ENCODE measurements at places on chromosomes 11 and 22.
A peak's percentile ranks its signal among the peaks of the same experiment; 100 is the strongest.

DNA sequence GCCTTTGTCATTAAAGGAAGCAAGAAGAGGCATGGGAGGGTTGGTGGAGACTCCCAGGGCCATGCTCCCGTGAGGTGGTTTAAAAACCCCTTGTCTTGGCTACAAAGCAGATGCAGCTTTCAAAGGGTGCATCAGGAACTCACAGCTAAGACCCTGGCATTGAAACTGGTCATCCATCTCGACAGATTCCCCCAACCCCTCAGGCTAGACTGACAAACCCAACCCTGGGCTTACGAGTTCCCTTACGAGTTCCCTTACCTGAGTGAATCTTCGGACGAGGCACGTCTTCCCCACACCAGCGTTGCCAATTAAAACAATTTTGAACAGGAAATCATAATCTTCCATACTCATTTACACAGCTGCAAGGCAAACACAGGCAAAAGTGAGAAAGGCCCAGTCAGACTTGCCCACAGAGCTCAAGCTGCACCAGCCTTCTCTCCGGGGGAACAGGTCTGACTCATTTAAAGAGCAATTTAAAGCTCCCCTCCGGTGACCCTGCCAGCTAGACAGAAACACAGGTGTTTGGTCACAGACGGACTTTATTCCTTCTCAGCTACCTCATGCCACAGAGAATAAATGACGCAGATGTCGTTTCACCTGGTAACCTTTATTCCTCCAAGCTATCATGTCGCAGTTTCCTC lies 74.6 kb downstream of the RAB30 start:
- DNase-seq, result no peak

DNA sequence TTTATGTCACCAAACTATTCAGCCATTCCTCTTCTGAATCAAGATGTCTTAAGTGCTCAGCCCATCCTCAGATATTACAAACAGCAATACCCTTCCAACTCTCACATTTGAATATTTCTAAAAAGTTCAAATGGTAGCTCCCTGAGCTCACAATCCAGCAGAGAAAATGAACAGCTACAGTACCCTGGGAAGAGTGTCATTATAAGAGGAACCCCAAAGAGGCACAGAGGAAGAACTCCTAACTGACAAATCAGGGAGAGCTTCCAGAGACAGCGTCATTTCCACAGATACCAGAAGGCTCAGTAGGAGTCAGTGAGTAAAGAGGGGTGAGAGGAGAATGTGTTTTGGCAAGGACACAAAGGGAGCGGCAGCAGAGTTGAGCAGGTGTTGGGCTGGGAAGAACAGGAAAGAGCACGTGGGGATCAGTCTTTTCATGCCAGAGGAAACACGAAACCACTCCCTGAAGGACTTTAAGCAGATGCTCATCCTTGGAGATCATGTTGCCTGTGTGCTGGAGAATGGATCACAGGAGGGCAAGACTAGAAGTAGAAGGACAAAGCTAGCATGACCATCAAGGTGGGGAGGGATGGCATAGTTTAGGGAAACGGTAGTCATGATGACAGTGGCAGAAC lies 4.3 kb downstream of the CLTCL1 start:
- DNase-seq, result peak; percentile 61

- no peak for DNase-seq
Observed at GRCh38 chr11:78000193-78000592, 5.7 kb upstream of the INTS4 start.

DNA sequence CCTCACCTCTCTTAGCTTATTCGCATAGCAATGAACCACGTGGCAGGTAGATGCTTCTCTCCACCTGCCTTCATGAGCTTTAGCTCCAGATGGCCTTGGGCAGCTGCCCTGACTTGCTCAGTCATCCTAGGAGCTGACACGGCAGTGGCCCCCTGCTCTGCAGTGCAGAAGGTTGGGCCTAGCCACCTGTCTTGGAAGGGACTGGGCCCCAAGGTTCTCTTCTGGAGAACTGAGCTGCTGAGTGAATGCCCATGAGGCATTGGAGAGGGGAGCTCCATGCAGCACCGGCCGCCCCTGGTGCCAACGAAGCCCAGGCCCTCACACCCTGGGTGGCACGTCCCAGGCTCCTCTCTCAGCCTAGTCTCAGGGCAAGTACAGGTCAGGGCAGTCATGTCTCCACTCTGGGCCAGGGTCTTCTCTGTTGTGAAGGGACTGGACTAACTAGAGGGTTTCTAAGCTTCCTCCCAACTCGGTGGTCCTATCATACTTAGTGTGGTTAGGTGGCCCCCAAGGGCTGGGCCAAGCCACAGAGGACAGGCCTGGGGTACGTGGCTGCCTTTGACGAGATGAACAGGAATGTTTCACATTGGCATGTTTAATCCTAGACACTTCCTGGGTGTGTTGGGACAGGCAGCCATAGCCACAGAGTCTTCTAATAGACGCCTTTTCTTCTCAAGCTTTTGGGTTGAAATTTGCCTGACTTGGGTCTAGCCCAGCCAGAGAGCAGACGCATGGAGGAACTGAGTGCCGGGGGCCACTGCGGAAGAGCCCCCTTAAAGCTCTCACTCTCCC lies 47.9 kb downstream of the ALX4 start:
- DNase-seq, result no peak

DNA sequence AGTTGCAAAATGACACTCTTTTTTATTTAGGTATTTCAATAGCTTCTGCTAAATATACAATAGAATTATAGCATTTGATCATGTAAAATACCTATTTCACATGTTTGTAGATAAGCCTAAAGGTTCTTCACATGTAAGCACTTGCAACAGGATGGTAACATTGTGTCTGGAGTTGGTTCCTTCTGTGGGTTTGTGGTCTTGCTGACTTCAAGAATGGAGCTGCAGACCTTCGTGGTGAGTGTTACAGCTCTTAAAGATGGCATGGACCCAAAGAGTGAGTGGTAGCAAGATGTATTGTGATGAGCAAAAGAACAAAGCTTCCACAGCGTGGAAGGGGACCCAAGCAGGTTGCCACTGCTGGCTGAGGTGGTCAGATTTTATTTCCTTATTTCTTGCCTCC lies 246.4 kb upstream of the PDGFD start:
- DNase-seq, result no peak

DNA sequence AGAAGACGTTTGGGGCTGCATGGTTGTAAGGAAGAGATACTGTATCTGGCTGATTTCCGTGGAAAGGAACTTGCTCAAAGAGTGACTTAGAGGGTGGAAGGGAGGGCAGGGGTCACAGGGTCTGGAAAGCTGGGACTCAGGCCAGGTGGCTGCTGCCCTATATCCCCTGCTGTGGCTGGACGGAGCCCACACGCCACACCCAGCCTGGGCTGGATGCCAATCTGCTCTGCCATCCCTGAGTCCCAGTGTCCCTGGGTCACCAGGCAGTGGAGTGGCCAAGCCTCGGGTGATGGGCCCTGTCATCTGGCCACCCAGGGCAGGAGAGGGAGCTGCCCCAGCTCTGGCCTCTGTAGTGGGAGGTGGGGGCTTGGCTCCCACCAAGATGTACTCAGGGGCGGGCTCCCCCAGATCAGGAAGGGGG lies 26.5 kb upstream of the KRTAP5-7 start:
- DNase-seq, result no peak

- no peak for DNase-seq
Observed at GRCh38 chr11:124211321-124211720, 28.2 kb downstream of the OR10D3 start.

DNA sequence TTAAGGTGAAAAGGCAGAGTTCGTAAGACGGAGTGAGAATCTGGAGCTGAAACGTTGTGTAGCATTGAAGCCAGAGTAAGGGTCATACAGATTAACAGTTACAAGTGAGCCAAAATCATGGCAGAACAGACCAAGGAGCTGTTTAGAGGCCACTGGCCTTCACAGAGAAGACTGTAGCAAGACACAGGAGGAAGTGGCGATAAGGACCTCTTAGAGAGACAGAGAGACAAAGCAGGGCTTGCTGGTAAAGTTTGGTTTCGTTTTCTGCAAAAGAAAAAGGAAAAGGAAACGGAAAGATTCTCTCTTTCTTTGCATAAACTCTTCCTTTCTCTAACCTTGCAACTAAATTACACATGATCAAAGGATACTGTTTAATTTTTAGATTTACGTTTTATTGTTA lies 83.0 kb downstream of the AASDHPPT start:
- no peak for DNase-seq

- no peak for DNase-seq
Observed at GRCh38 chr11:33585586-33586209, 114.9 kb downstream of the C11orf91 start.

DNA sequence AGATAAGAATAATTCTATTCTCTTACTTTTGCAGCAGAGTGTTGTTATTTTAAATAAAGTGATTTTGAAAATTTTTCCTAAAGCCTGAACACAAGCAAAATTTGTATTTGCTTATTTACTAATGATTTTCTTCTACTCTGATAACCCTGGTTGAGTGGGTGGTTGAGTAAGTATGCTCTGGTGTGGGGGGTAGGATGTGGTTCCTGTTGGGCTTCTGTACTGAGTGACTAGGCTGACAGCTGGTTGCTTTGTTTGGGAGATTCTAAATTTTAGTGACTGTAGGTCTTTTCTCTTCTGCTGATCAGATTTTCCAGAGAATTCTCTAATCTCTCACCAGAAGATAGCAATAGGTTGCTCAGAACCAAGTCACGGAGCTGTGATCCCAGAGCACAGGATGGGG lies 61.6 kb downstream of the METTL15 start:
- DNase-seq, result no peak

- no peak for DNase-seq
Observed at GRCh38 chr22:40401532-40401931, 31.1 kb downstream of the SGSM3 start.

- DNase-seq, result no peak
Observed at GRCh38 chr11:124839972-124840621, 25.1 kb upstream of the ROBO3 start.

DNA sequence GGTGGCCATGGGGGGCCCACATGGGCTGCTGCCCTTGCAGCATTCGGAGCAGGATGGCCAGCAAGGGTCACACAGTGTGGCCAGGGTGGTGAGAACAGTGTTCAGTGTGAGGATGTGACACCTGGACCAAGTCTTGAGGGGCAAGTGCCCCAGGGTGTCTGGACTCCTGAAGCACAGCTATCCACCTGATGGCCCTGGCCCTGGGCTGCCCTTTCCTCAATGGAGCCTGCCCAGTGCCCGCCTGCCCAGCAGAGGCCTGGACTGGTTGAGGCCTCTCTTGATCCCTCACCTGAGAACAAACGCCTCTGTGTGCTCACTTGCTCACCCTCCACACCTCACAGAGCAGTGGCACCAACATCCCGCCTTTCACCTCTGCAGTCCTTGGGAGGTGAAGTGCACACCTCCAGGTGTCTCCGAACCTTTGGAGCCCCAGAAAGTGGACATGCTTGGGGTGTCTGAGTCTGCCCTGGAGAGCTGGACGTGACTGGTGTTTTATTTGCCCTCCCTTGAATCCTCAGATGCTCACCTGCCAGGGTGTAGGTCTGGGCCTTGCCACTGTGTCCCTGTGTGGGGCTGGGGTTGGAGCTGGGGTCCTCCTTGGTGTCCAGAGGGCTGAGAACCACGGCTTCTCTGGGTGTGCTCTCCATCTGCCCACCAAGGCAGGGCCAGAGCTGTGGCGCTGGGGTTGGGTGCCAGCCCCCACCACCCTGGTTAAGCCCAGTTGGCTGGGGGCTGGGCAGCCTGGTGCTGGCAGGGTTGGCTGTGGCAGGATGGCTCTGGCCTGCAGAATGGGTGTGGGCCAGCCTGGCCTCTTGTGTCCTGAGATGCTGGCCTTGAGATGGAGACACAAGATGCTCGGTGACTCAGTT lies 3.8 kb upstream of the MUC2 start:
- no peak for DNase-seq

- no peak for DNase-seq
Observed at GRCh38 chr11:31826536-31827438, 15.7 kb upstream of the PAX6 start.

GRCh38 chr11:126522152-126522551 lies 166.7 kb downstream of the ST3GAL4 start:
- DNase-seq, result no peak

GRCh38 chr11:134741453-134742223 lies 329.6 kb upstream of the B3GAT1 start:
- DNase-seq, result peak; percentile 23

- DNase-seq, result no peak
Observed at GRCh38 chr11:118497831-118498230, 29.4 kb upstream of the TTC36 start.

- DNase-seq, result no peak
Observed at GRCh38 chr11:110447897-110448745, 18.4 kb downstream of the FDX1 start.

DNA sequence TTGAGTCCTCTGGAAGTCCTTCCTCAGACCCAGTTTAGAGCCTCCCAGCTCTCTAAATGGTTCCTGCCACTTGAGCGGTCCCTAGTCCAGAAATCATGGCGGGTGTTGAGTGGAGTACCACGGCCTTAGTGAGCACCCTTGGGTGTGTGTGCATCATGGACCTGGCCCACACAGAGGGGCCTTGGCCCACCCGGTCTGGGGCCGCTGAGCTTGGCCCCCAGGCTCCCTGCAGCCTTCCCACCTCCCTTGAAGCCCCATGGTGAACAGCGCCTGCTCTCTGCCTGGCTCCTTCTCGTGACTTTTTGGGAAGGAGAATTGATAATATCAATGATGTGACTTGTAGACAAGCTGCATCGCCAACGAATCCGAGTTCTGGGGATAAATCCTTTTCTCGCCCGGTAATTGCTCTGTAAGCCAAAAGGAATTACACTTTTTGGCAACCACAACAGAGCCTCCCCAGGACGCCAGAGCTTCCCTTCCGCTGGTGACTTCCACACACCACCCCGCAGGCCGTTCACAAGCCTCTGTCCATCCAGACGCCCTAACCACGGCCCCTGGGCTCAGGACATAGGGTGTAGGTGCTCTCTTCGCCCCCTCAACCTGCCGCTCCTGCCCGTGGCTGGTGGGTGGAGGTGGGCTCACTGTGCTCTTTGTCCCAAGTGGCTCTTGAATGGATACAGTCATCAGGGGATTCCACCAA lies 93.8 kb downstream of the NECTIN1 start:
- no peak for DNase-seq

- no peak for DNase-seq
Observed at GRCh38 chr11:73288192-73288872, 16.2 kb downstream of the P2RY6 start.

DNA sequence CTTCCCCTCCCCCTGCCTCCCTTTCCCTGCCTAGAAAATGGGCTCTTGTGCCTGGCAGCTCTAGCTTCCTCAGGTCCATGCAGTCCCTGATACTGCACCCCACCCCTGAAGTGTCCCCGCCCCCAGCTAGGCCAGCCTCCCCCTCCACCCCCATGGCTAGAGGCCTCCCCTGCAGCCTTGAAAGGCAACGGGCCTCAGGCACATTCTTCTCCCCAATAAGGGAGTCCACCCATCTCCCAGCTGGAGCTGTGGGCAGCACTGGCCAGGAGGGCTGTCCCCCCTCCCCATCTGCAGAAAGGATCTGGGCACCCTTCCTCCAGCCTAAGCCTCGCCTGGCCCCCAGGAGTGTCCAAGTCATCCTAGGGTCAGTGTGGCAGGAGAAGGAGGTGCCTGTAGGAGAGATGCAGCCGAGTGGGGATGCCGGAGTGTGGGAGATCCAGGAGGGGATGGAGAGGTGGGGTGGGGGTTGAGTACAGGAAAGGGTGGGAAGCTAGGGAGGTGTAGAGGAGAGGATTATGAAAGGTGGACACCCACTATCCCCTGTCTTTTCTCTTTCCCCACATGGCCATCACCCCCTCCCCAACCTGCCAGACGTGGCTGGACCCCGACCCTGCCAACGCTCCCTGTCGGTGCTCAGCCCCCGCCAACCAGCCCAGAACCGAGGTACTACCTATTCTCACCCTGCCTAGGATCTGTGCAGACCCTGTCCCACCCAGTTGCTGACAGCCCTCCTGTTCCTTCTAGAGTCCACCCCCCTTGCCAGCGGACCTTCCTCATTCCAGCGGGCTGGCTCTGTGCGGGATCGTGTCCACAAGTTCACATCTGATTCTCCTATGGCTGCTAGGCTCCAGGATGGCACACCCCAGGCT lies 9.3 kb downstream of the SMTN start:
- no peak for DNase-seq
